ENCODE measurements at places on chromosomes 3 and 15.

- peaks cover 7% of the 10 kb centered on the region for H3K4me1 ChIP-seq
- DNase-seq: no peak
- H3K4me3 ChIP-seq: no peak overlapping the region
- no peaks in the 10 kb centered on the region for H3K36me3 ChIP-seq
- H3K27ac ChIP-seq: peak overlapping the region; percentile 9
Measured at GRCh38 chr15:22780267-22780666, 6.2 kb upstream of the NIPA1 start.

DNA sequence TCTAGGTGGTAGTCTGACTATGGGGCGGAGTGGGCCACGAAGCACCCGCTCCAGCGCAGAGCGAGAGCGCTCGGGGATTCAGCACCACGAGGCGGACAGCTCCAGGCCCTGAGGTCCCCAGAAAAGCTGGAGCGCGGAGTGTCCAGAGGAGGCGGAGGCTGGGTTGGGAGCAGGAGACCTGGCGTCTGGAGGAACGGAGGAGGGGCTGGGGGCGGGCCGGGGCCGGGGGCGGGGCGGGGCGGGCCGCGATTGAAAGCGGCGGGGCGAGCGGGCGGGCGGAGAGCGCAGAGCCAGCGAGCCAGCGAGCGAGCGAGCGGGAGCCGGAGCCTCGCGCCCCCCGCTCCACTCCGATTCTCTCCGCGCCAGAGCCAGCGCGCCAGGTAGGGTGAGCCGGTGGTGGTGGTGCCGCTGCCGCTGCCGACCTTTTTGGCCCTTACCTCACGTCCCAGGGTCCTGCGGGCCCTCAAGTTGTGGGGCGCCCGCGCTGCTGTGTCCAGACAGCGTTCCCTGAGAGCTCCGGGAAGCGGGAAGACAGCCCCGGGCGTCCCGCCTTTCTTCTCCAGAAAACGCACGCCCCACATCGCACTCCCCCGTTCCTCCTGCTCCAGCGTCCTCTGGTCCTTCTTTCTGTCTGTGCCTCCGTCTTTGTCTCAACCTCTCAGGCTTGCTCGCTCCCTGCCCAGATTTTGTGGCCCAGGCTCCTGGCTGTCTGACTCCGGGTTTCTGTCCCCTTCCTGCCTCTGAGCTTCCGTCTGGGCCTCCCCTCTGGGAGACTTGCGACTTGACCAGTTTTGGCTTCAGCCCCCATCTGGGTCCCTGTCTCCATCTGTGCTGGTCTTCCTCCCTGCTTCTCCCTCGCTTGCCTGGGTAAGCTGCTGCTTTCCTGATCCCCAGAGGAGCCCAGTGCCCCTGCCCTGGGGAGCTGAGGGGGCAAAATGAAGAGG lies at the start of gene GRM2:
Gene GRM2, plus strand, starts transcription at position 281 of the 944 bp plus-strand sequence. CDS start 1,916 bp downstream, outside the sequence.
- H3K4me1 ChIP-seq: peaks cover 8% of the 10 kb centered on the region
- H3K36me3 ChIP-seq: peaks cover 1% of the 10 kb centered on the region
- peak; percentile 95 for DNase-seq
- H3K27me3 ChIP-seq: peaks cover 6% of the 10 kb centered on the region
- peak within 1 kb of the TSS; percentile 69 for H3K4me3 ChIP-seq
- H3K27ac ChIP-seq: no peak within 1 kb of the TSS

- no peaks in the 10 kb centered on the region for H3K27me3 ChIP-seq
- H3K4me3 ChIP-seq: no peak overlapping the region
- H3K27ac ChIP-seq: no peak overlapping the region
- no peak for DNase-seq
Measured at GRCh38 chr15:51160484-51160883, 65.8 kb upstream of the TNFAIP8L3 start.

DNA sequence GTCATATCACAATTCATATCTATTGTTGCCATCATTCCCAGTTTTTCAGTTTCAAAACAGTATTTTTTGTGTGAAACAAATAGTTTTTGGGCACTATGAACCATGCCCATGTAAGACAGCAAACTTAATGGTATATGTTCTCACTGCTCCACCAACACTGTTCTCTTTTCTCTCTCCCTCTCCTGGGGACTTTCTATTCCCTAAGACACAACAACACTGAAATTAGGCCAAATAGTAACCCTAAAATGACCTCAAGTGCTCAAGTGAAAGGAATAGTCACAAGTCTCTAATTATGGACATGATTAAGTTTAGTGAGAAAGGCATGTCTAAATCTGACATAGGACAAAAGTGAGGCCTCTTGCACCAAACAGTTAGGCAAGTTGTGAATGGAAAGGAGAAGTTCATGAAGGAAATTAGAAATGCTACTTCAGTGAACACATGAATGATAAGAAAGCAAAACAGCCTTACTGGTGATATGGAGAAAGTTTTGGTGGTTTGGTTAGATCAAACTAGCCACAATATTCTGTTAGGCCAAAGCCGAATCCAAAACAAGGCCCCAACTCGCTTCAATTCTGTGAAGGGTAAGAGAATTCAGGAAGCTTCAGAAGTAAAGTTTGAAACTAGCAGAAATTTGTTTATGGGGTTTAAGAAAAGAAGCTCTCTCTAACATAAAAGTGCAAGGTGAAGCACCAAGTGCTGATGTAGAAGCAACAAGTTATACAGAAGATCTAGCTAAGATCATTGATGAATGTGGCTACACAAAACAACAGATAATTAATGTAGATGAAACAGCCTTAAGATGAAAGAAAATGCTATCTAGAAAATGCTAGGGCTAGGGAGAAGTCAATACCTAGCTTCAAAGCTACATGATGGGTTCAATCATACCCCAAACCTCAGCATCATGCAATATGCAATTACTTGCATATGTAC lies 104.2 kb downstream of the CBLB start:
- no peak overlapping the region for H3K27ac ChIP-seq
- peaks cover 17% of the 10 kb centered on the region for H3K36me3 ChIP-seq
- no peak overlapping the region for H3K4me3 ChIP-seq
- no peak for DNase-seq

DNA sequence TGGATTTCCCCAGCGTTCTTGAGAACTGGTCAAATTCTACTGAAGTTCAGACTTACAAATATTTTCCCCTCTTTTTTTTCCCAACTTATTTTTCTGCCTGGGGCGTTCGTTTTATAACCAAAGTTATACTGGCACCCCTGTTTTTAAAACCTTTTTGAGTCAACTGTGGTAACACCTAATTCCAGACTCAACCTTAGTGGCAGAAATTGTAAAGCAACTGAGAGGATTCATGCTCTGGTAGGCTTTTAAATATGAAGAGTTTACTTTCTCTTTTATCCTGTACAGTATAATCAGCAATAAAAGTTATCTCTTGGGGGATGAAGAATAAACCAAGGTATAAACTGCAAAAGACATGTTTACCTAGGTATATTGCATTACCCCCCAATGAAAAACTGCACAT lies 2.3 kb downstream of the IL5RA start:
- H3K27me3 ChIP-seq: peaks cover 38% of the 10 kb centered on the region
- DNase-seq: no peak
- H3K36me3 ChIP-seq: no peaks in the 10 kb centered on the region
- no peak overlapping the region for H3K27ac ChIP-seq
- no peaks in the 10 kb centered on the region for H3K4me1 ChIP-seq
